ENCODE measurements at places on chromosomes 12 and 14.

DNA sequence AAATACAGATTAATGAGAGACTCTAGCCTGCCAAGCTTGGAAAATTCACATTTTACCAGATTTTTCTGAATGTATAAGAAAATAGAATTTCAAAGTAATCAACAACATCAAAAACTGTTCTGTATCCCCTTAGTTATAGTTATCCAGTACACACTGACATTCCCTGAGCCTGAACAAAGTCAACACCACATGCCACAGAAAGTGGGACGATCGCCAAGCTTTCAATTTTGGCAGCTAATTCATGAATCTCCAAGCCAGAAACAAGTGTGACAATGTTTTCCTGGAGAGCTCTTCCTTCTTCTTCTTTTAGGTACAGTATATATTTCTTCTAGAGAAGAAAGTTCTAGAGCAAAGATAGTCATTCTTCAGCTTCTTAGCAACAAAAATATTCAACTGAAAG lies 290.2 kb downstream of the PRKD1 start:
- DNase-seq = no peak

- no peak for DNase-seq
These were observed 5.0 kb downstream of the CMTM5 start for GRCh38 chr14:23381871-23382270.

- DNase-seq = no peak
These were observed 345.9 kb upstream of the RGS6 start for GRCh38 chr14:71586131-71586897.

- peak; percentile 12 for DNase-seq
These were observed 278.2 kb upstream of the RTL1 start for GRCh38 chr14:101181446-101182313.

DNA sequence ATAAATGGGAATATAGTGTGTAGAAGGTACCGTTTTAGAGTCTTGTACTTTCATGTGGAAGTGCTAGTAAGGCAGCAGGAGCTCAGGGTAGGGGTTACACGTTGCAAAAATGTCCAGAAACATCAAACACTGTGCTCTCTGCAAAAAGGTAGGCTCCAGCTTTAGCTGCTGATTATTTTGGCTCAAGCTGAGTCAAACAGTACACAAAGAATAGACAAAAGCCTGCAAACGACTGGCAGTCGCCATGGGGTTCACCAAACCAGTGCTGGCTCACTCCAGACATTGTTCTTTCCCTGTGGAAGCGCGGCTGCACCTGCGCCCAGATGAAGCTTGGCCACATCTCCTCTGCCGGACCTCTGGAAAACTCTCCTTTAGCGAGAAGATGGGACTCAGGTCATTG lies 45.3 kb upstream of the NAA30 start:
- DNase-seq = no peak

- DNase-seq = no peak
These were observed 220.0 kb upstream of the EGLN3 start for GRCh38 chr14:34170882-34171281.

GRCh38 chr12:80053051-80053790 lies 46.1 kb upstream of the OTOGL start:
- no peak for DNase-seq

GRCh38 chr14:101817501-101818001 lies 56.0 kb downstream of the PPP2R5C start:
- no peak for DNase-seq

DNA sequence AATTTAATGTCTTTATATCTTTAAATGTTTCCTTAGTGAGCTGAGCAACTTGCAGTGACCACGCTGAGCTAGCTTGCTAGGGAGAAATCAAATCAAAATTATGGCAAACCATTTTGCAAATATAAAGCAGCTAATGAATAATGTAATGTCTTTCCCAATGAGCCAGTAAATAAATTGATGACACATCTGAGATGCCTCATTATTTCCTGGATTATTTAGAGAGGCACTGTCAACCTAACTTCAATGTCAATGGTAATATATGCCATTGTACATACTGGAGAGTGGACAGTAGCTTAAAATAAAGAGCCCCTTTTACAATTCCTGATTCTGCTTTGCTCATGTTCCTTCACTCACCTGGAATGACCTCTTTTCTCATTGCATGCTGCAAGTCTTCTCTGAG lies 182.6 kb downstream of the PHLDA1 start:
- DNase-seq = no peak

GRCh38 chr12:102093319-102093718 lies 26.6 kb downstream of the NUP37 start:
- DNase-seq = no peak

- peak; percentile 58 for DNase-seq
These were observed 53.3 kb upstream of the CERS5 start for GRCh38 chr12:50220363-50220995.

GRCh38 chr14:105065280-105066228 lies at the start of gene GPR132:
GPR132 (minus strand) TSS chr14:105065430; CDS start chr14:105055420, 10,010 bp downstream.
- DNase-seq = peak; percentile 93

DNA sequence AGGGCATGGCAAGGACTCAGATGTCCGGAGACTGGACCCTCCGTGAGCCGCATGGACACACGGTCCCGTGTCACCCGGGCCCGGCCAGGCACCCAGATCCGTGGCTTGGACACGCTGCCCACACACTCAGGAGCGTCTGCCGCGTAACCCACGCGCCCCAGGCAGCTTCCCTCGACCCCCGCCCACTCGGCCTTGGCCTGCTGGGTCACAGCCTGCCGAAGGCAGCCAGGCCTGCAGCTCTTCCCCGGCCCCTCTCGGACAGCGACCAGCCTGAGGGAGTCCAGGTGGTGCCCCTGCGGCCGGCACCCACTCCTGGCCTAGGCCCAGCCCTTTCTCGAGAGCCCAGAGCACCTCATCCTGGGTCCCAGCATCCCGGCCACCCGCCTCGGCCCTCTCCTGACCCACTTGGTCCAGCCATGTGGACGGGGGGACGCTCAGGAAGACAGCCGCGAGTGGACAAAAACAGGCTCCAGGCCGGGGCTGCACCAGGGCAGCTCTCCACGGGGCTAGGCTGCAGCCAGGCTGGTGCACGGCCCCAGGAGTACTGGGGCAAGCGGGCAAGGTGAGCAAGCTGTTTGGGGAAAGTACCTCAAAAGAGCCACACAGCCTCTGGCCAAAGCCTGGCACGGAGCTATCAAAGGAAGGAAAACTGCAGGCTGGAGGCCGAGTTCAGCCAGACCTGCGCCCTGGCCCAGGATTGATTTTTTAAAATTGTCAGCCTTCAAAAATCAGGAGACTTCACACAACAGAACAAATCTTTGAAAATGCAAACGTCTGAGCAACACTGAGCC lies 6.5 kb downstream of the AKT1 start:
- DNase-seq = no peak

GRCh38 chr12:47367912-47368537 lies 288.3 kb upstream of the AMIGO2 start:
- DNase-seq = no peak

DNA sequence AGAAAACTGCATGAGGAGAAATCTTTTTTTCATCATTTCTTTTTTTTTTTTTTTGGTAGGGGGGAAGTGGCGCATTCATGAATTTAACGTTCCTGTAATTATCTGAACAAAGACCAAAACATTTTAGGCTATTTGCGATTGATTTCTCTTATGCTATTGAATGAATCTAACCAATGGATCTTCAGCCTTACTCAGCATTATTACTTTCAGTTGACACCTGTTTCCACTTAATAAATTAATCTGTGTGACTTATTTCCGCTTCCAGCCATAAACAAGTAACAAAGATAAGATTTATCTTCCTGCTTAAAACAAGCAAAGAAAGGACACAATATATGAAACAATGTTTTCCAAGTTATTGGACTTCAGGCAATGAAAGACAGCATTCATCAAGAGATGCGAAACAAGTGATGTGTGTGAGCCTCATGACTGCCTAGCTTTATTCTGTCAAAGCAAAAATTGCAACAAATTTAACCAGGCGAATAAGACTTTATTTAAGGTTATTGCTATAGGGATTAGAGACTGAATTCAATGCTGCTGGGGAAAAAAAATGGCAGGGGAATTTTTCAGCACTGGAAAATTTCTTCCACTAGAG lies 1026.9 kb downstream of the LRFN5 start:
- no peak for DNase-seq

GRCh38 chr14:61438860-61439765 lies 117.7 kb downstream of the PRKCH start:
- DNase-seq = peak; percentile 44

DNA sequence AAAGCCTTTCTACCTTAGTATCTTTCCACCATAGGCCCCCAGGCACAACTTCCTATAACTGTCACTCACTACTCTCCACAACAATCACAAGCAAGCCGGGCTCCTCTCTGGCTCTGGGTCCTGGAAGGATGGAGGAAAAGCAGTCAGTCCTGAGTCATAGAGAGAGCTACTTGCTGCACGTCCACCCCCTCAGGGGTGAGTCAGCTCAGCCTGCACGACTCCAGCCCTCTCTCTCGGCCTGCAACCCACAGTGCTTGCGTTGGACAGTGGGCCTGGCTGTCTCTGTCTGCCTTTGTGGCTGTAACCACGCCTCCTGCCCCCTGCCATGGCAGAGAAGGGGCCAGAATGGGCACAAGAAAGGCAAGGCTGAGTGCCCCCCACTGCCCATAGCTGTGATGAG lies 154.1 kb upstream of the FKBP4 start:
- no peak for DNase-seq

DNA sequence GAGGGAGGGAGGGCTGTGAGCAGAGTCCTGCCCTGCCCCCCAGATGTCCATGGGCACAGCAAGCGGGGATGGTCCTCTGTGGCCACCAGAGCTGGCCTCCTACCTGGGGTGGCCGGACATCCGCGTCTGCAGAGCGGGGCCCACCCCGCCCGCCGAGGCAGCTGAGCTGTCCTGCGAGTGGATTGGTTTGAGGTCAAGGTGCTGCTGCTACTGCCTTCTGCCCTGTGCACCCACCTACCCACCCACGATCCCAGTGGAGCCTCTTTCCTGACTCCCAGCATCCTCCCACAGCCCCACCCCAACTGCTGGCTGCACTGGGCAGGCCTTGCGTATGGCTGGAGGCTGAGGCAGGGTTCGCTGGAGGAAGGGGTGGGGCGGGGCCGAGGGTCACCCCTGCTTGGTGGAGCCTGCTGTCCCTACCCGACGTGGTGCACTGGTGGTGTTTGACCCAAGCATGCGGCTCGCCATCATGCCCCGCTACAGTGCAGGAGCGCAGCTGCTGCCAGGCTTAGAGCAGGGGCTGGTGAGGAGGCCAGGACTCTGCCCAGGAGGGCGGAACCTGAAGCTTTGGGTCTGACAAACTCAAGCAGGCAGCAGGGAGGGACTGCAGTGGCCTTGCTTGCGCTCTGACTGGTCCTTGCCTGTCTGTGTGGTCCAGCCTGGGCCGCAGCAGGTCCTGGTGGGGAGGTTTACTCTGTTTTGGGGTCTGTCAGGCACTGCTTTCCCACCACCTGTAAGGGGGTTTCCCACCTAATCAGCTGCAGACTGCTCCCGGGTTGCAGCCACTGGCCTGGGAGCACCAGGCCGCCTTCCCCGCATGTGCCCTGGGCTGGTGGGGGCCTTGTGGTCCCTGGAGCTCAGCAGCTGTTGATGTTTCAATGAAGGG lies 23.7 kb downstream of the CEP170B start:
- DNase-seq = no peak

- no peak for DNase-seq
These were observed 186.5 kb downstream of the PHETA1 start for GRCh38 chr12:111182382-111182781.

DNA sequence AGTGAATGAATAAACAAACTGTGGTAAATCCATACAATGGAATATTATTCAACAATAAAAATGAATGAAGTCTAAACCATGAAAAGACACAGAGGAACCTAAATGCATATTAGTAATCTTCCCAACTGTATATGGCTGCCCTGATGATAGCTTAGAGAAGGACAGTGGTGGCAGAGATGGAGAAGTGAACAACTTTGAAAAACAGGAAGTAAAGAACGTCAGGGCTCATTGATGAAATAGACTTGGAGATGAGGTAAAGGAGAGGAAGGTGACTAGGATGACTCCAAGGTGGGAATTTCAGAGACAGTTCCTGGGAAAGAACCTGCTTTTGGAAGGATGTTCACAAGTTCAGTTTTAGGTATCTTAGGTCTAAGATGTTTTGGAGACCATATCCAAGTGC lies 36.3 kb upstream of the NT5DC3 start:
- no peak for DNase-seq

DNA sequence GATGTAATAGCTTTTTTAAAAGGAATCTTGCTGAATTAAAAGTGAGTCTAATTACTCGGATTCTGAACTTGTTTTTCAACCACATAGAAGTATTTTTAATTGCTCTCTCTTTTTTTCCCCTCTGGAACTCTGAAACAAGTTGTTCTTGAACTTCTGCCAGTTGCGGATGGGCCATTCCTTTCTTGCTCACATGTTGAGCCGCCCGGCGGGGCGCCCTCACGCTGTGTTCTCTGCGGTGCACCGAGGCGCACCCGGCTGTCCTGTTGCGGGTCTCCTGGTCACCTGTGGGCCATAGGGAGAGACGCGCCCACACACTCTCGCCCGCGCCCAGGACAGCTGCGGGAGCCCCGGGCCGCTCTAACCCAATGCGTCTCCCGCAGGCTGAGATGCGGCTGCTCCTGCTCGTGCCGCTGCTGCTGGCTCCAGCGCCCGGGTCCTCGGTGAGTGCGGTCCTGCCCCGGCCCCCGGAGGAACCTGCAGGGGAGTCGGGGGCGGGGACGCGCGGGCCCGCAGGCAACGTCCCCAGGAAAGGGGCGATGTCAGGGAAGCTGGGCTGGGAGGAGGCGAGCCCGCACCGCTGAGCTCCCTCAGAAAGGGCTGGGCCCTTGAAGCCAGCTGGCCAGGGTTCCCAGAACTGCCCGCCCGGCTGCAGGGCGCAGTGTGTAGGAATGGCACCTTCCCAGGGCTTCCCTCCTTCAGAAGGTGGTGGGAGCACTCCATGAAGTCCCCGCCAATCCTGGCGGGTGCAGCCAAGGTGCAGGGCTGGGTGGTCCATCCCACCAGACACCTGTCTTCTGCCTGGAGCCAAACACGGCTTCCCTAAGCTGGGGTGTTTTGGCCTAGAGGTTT lies 2.3 kb downstream of the PAPLN start:
- peak; percentile 25 for DNase-seq

DNA sequence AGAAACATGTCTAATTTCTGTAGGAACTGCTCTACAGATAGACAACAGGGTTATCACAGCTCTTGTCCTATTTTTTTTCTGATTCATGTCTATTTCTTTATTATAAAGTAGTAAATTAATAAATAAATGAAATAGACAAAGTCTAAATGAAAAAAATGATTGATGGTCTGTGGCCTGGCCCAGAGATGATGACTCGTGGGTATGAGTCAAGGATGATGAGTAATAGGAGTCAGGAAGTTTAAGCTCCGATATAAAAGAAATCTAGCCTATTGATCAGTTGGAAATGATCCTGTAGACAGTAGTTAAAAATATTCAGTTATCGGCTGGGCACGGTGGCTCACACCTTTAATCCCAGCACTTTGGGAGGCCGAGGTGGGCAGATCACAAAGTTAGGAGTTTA lies 90.6 kb upstream of the RTL1 start:
- no peak for DNase-seq

DNA sequence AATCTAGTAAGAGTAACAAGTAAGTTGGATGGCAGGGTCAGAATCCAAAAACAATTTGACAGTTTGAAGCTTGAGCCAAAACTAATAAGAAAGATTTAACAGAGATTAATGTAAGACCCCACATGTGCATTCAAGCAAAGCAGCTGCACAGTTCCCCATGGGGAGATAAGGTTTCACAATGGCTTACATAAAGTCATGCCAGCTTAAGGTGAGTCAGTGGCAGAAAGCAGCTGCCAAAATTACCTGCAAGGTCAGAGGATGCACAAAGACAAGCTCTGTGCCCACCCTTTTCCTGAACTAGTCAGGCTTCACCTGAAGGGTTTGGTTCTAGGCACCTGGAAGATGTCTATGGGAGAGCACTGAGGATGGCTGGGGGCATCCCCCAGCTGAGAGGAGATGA lies 36.6 kb upstream of the KRT77 start:
- DNase-seq = no peak

Data from GM13977 (cell line).